ENCODE measurements at places on chromosomes 2 and 18.

DNA sequence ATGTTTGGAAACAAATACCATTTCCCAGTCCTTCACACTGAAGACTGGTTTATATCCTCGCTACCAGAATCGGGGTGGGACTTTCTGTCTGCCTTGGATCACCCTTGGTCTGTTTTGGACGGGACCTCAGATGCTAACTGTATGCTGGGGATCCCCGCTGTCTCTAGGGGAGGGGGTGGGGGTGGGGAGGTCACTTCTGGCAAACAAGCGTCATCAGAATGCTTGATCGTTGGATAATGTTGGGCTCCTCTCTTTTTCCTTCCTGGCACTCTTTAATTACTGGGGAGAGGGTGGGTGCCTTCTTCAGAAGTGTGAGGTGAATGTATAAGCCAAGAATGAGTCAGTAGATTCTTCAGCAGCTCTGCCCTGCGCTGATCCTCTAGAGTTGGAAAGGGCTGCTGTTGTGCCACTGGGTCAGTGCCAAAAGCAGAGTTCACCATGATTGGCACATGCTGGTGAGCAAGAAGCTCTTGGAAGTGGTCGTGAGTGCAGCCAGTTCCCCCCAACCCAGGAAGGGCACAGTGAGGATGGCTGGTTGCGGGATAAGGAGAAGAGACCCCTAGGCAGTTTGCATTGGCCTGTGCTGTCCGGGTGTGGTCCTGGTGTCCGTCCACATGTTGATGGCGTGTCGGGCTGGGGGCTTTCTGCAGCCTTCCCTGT, 32.2 kb downstream of the DGKD start:
- no peak for DNase-seq

DNA sequence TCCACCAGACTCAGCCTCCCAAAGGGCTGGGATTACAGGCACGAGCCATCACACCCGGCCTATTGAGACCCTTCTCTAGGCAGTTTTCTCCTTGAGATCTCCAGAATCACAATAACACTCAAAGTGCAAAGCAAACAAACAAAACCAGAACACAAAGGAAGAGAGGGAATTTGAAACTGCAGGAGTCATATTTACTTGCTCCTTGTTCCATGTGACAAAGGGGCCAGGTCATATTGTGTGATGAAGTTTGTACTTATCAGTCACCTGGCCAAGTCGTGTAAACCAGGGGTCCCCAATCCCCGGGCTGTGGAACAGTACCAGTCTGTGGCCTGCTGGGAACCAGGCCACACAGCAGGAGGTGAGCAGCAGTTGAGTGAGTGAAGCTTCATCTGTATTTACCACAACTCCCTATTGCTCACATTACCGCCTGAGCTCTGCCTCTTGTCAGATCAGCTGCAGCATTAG, 26.5 kb downstream of the SCYGR8 start:
- no peak for DNase-seq

DNA sequence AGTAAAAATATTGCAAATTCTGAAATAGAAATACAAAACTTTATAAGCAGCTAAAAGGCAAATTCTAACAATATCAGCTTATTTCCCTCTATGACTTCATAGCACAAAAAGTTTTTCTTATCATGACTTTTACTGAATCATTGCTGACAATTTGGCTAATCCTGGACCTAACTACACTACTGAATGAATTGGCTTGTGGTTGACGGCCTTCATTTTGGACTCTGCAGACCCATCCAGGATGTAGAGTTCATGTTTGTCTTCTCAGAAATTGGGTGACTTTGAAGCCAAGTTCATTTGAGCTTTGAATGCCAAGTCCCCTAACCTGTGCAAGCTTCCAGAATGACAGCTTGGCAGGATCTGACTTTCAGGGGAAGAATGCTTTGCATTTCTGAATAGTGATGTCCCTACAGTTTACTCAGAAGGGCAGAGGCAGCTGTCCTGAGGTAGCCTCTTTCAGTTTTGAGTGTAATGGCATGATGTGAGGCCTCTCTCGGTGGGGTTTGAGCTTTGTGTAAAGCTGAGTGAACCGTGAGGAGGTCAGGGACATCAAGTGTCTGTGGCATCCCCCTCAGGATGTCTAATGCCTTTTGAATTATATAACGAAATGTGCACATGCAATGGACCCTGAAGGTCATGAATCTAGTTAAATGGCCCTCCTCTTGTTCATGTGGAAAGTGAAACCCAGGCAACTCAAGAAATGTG, 48.0 kb downstream of the EFEMP1 start:
- DNase-seq: no peak

GRCh38 chr18:77548790-77549420, 299.3 kb downstream of the GALR1 start:
- DNase-seq: no peak

GRCh38 chr18:50528806-50529205, 31.1 kb upstream of the MAPK4 start:
- no peak for DNase-seq

- DNase-seq: no peak
Measured at GRCh38 chr2:14330884-14331283, 301.6 kb upstream of the LRATD1 start.

DNA sequence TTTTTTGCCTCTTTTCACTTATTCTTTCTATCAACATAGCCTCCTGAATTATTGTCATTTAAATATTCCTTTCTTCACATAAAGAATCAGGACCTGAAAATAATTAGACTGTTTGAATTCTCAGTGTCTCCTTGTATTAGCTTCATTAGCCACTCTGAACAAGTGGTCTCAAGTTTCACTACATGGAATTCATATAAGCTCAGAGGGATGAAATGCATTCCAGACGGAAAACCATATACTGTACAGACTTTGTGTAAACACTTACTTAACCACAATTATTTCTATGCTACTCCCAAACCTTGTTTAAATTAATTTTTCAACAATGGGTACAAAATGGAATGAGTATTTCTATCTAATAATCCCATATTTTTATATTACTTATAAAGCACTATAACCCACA, 53.4 kb downstream of the CHN1 start:
- no peak for DNase-seq

GRCh38 chr2:239594019-239594771, 193.4 kb upstream of the HDAC4 start:
- DNase-seq: peak; percentile 52

DNA sequence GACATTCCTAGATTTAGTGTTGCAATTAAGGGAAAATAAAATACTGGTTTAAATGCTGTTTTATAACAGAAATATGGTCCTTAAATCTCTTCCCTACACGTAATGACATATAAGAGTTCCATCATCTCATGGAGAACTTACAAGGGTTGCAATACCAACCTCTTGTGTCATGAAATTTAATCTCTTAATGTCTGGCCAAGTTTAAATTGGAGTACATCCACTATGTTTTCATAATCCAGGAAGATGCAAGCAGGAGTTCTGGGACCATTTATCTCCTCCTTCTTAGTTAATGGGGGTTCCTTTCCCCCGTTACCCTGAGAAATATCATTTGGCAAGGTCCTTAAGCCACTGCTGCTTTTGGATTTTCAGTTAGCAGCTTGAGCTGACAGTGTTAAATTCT, 126.0 kb upstream of the ACVR2A start:
- no peak for DNase-seq

DNA sequence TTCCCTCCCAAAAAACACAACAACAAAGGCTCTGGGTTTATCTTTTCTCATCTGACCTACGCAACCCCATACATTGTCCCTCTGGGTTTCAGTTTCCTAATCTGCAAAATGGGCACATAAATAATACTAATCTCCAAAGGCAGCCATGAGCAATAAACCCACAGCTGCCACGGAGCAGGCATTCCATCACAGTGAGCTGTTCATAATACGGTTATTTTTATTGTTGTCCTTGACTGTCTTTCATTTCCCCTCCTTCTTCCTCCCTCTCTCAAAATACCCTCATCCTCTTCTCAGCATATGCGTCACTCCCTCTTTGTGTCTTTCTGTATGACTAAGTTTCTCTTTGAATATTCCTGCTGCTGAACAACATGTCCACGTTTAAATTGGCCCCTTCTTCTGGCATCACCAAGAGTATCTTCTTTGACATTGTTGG, 129.8 kb upstream of the CAB39 start:
- DNase-seq: no peak

DNA sequence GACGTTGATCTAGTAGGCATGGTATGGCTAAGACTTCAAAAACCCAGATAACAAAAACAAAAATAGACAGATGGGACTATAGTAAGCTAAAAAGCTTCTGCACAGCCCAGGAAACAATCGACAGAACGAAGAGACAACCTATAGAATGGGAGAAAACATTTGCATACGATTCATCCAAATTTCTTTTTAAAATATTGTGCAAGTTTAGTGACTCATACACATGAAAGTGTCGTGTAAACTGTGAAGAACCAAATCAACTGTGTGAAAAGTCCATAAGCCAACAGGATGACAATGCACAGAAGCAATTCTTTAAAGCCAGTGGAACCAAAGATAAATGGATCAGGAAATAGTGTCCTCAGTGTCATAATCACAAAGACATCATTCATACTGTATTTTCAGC, 671.1 kb downstream of the RNF144A start:
- no peak for DNase-seq

GRCh38 chr2:28206762-28207161, 185.9 kb upstream of the FOSL2 start:
- DNase-seq: no peak

GRCh38 chr2:196441527-196441926, 198.0 kb upstream of the CCDC150 start:
- no peak for DNase-seq

DNA sequence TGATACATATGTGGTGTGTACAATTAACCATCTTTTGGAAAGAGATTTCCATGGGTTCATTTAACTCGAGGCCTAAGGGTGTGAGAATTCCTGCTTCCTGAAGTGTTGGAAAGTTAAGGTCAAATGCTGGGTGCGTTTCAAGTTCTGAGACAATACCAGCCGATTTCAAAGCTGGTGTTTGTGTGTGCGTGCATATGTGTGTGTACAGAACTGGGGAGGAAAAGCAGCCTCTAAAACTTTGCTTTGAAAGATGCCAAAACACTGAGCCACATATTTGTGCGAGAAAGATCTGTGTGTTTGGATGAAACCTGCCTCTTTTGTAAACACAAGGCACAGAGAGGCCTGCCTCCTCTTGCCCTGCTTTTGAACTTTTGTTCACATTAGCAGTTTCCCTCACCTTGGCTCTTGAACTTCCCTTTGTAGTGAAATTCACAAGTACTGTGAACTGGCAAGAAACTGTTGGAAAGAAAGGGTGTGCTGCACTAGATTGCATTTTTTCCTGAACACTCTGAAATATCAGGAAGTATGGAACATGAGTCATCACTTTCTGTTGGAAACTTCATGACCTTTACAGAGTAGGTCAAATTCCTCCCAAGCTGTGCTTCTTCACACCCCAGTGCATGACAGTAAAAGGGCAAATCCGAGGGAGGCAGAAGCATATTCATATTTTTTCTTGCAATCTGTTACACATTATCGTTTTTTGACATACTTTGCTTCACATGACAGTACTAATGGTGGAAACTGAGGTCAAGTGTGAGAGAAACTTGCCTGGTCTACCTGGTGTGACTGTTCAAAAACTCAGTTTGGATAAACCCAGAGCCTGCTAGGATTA, 20.0 kb upstream of the CAVIN2 start:
- DNase-seq: no peak

DNA sequence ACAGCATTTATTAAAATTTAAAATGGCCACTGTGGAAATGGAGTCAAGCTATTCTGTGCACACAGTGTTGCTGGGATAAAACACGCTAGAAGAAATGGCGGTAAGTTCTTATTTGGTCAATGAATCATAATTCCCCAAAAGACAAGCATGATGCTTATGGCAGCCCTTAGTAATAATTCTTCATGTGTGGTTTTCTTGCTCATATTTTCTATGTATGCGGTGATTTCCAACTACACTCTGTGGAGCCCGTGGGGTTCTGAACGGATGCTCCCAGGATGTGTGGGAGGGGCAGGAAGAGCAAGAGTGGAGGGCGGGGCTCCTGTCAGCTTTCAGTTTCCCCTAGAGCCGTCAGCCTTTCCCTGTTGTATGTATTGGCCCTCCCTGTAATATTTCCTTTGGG, 91.7 kb upstream of the RMDN2 start:
- no peak for DNase-seq

DNA sequence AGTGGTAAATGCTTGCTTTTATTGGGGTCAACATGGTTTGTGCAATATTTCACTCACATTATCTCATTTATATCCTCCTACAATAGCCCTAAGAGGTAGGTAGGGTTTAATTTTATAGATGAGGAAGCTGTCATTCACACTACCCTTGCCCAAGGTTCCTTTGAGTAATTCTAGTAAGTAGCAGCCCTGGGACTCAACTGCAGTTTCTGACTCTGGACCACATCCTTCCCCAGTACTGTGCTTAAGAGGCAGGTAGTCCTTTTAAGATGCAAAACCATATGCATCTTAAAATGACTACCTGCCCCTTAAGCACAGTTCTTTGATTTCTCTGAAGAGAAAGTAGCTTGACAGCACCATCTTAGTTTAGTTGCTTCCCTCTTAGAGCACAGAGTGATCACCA, 15.7 kb upstream of the NT5C1B start:
- DNase-seq: no peak

DNA sequence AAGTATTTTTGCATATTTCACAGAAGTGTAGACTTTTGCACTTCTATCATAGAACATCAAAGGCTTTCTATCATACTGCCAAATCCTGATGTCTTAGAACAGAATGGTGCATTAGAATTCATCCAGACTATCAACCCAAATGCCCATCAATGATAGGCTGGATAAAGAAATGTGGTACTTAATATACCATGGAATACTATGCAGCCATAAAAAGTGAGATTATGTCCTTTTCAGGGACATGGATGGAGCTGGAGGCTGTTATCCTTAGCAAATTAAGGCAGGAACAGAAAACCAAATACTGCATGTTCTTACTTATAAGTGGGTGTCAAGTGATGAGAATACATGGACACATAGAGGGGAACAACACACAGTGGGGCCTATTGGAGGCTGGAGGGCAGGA, 150.2 kb downstream of the PHLPP1 start:
- no peak for DNase-seq

DNA sequence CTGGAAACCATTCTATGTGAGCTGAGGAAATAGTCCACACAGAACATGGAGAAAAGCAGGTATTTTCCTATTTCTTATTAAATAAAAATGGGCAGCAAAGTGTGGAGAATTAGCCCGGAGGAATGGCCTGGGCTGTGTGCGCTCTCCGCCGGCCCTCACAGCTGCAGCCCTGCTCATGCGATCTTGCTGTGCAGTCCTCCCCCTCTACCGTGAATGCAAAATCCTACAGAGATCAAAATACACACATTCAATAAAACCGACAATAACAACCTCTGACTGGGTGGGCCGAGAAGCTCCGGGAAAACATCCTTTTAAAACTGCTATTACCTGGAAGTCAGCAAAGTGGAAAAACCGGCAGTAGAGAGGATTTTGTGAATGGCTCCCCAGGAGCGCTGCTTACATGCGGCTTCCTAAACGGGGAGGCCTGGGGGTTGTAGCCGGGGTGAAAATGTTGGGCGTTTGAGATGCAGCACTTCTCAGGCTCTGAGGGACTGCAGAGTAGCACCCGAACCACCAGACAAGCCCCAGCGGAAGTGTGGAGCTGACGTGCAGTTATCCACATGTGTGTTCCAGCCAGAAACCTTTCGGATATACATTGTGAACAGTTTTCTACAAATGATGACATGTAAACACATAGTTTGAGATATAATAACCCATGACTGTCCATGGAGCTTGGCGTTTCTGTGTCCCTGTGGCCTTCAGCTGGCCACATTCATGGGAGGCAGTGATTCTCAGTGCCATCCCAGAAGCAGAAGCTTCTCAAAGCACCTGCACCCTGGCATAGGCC, 94.2 kb upstream of the ALKAL2 start:
- no peak for DNase-seq
